ENCODE measurements at places on chromosomes 5 and 9.

DNA sequence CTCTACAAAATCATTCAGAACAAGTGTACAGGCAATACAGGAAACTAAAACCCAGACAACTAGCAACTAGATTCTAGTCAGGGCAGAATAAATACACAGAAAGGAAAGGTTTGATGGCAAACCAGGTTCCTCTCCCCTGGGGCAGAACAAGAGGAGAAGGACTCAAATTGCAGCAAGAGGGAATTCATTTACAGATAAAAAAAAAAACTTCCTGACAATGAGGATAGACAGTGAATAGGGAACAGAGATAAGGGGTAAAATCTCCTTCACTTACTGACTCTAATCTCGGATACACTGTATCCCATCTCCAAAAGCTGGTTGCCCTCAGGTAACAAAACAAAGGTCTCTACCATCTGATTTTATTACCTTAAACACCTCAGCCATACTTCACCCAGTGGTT is 244.0 kb downstream of the SEC61B start:
- DNase-seq, result no peak

- DNase-seq, result no peak
Measured at GRCh38 chr9:93093877-93094657, 1.9 kb upstream of the CARD19 start.

DNA sequence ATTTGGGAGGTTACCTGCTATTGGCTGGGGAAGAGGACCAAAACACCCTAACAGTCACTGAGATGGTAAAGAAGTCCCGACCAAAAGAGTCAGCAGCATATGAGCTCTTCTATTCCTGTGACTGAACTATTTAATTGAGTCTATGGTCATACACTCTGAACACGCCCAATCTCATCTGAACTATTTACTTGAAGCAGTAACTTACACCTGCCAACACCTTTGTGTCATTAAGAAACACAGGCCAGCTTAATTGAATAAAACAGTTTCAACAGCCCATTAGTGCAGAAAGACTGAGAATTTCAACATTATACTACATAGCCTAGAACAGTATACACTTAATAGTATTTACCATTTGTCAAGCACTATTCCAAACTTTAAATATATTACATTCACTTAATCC is 47.8 kb downstream of the NR6A1 start:
- no peak for DNase-seq

DNA sequence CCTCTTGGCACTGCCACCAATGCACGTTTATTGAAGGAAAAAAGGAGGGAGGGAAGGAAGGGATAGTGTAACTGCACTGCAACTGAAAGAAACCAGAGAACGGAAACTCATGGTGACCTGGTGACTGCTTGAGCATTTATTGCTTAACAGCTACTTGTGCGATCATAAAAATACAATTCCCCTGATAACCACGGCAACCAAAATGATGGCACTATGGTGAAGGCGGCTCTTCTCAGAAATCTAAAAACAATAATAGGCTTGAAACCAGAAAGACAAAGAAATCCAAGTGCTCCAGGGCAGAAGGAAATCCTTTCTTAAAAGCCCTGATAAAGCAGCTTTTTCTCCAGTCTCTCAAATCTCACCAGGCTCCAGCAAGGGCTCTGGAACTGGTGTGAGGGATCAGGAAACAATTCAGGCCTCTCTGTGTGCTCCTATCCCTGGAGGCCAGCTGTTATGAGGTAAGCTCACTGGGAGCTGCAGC is 1.9 kb downstream of the FBXO10 start:
- no peak for DNase-seq

GRCh38 chr9:37338218-37338617 is 84.3 kb upstream of the GRHPR start:
- DNase-seq, result no peak

DNA sequence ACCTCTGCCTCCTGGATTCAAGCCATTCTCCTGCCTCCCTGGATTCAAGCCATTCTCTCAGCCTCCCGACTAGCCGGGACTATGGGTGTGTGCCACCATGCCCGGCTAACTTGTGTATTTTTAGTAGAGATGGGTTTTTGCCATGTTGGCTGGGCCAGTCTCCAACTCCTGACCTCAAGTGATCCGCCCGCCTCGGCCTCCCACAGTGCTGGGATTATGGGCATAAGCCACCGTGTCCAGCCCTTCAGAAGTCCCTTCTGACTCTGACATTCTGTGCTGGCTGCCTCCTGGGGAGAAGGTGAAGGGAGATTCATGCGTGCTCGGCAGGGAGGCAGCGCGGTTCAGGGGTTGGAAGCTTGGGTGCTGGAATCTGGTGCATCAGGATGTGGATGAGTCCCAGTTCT is 28.8 kb downstream of the PRRX2 start:
- no peak for DNase-seq

GRCh38 chr5:84292788-84293653 is 91.7 kb downstream of the EDIL3 start:
- DNase-seq, result no peak

- no peak for DNase-seq
Measured at GRCh38 chr9:132003896-132004295, 75.8 kb downstream of the MED27 start.

GRCh38 chr5:61802456-61802855 is 470.4 kb downstream of the ZSWIM6 start:
- DNase-seq, result no peak

DNA sequence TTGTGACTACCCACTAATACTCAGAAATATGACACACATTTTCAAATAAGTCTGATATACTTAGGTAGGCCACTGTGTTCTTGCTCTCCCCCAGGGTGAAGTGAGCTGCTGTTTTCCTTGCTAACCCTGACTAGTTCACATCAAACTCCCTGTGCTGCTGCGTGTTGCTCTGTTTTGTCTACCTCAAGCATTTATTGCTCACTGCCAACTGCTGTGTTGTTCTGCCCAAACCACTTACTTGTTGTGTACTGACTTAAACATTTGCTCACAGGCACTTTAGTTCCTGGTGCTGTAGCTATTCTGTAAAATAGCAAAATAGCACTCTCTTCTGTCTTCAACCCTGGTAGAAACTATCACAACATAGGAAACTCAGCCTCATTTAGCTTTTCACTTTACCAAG is 255.7 kb downstream of the HCN1 start:
- DNase-seq, result no peak

DNA sequence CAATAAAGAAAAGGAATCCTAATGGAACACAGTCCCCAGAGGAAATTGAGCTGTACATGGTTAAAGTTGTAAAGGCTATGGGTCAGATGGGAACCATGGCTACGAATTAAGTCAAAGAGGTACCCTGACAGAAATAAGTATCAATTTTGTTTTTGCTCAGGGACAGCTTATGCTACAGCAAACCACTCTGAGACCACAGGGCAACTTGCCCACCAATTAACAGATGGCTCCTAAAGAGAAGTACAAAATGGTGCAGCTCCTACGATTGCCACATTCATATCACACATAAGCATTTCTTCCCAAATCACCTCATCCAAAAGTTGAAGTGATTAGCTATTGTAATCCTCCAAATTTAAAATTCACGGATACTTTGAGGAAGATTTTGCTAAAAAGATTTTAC is 83.0 kb downstream of the ELAVL2 start:
- DNase-seq, result no peak

All from cortex of kidney (tissue), 1 donor.